Urinary bladder (tissue), 4 donors: ENCODE measurements at places on chromosomes 6 and 20. TPM values are rescaled to one million over a fixed set of nuclear protein-coding genes. Genes with fewer than 3 reads are reported as not detected.

GRCh38 chr6:24757611-24758010 is 17.1 kb upstream of the GMNN start:
- DNase-seq = no peak

DNA sequence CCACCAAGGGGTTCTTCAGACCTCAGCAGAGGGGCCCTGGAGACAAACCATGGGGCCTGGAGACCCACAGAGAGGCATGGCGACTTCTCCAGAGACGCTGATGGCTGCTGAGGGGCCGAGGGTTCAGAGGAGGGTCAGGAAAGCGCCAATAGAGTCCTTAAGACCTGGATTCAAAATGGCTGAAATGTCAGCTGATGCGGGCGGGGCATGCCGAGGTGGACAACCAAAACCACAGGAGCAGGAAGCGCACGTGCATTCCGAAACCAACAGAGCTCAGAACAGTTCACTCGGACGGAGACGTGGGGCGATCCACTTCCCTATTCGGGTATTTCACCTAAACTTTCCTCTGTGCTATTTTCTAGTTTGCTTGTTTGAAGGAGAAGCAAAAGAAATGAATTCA is 99.9 kb upstream of the RIN2 start:
- no peak for DNase-seq

DNA sequence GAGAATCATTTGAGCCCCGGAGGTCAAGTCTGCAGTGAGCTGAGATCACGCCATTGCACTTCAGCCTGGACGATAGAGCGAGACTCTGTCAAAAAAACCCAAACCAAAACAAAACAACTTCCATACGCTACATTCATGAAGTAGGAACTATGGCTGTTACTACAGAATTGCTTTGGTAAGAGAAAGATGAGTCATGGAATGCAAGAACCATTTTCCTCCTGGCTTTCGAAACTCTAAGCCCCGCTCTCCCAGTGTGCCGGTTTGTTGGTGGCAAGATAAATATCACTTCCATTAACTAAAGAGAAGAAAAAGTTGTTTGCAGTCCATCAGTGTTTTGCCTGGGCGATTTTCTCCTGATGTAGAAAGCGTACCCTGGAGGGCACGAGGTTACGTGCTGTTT is 61.3 kb downstream of the ZDHHC14 start:
- no peak for DNase-seq

Gene POPDC3
- polyA plus RNA-seq = 0.37 TPM
